ENCODE measurements at places on chromosomes 2 and 18. TPM values are rescaled to one million over a fixed set of nuclear protein-coding genes. Genes with fewer than 3 reads are reported as not detected.

FOXI3 gene
- not detected for total RNA-seq

TDRD15 gene
- not detected for total RNA-seq

SPDYA gene
- not detected for total RNA-seq

GPR55 gene
- total RNA-seq: not detected

HADHA gene
- total RNA-seq: 76.1 TPM

RAD51AP2 gene
- total RNA-seq: not detected

NOL4 gene
- total RNA-seq: not detected

DPP4 gene
- total RNA-seq: 42.3 TPM

KIAA2012 gene
- not detected for total RNA-seq

COL4A3 gene
- total RNA-seq: under 0.01 TPM

FIGN gene
- 3.1 TPM for total RNA-seq

COL4A4 gene
- 0.81 TPM for total RNA-seq

PNPT1 gene
- total RNA-seq: 9.5 TPM

SULT1C4 gene
- total RNA-seq: 90.4 TPM
